ENCODE measurements at places on chromosomes 7 and 10.

DNA sequence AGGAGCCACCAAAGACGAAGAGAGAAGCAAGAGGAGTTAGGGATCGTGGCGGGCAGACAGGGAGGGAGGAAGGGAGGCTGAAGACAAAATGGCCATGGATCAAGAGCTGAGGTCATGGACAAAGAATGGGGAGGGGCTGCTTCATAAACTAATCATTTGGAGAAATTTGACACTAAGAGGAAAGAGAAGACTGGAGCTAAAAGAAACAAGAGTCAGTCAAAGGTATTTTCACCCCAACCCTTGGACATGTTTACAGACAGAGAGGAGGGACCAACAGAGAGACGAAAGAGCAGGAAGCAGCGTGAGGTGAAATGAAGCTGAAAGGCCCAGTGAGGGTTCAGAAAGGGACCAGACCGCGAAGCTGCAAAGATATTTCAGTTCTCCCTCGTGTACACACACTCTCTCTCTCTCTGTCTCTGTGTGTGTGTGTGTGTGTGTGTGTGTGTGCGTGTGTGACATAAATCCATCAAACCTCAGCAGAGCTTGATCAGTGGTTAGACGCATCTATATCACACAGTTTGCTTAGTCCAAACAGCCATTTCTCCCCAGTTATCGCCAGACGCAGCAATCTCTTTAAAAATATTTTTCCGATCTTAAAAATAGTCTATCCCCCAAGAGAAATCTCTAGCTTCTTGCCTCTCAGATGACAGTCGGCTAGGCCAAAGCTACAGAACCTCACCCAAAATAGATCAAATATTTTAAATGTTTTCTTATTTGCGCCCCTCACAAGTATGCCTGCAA lies 12.5 kb upstream of the CALD1 start:
- DNase-seq, result no peak

DNA sequence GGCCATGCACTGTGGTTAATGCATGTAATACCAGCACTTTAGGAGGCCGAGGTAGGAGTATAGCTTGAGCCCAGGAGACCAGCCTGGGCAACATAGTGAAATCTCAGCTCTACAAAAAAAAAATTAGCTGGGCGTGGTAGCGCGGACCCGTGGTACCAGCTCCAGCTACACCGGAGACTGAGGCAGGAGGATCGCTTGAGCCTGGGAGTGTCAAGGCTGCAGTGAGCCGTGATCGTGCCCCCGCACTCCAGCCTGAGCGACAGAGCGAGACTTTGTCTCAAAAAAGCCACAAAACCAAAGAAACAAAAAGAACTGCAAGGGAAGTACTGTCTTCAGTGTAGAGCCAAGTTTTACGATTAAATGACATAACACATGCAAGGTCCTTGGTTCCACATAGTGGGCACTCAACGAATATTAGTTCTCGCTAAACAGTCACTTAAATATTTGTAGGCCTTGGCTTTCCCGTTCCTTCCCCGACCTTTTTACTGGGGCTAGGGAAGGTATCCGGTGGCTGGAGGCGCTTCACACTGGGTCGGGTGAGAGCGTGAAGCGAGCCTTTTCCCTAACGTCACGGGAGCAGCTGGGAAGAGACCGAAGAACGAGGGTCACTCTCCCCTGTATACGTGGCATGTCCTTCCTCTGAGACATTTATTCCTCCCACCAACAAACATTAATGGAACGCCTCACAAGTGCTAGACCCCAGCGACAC lies 993 bp upstream of the SND1 start:
- peak; percentile 31 for DNase-seq

DNA sequence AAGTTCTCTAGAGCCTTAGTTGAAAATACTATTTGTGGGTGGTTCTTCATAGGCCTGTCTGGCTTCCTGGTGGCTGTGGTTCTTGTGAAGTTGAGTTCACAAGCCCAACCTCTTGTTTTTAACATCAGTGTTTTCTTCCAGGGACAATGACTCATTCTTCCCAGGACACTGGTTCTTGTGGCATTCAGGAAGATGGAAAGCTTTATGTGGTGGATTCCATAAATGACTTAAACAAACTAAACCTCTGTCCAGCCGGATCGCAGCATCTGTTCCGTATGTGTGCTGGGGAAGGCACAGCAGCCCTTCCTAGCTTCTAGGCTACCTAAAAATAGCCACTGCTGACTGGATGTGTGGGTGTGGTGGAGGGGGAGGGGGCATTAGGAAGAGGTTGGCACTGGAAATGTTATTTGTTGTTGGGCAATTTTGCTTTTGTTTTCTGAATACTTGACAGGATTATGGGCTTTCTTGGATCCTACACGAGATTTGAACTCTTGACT lies 3.9 kb downstream of the LSMEM1 start:
- DNase-seq, result no peak

DNA sequence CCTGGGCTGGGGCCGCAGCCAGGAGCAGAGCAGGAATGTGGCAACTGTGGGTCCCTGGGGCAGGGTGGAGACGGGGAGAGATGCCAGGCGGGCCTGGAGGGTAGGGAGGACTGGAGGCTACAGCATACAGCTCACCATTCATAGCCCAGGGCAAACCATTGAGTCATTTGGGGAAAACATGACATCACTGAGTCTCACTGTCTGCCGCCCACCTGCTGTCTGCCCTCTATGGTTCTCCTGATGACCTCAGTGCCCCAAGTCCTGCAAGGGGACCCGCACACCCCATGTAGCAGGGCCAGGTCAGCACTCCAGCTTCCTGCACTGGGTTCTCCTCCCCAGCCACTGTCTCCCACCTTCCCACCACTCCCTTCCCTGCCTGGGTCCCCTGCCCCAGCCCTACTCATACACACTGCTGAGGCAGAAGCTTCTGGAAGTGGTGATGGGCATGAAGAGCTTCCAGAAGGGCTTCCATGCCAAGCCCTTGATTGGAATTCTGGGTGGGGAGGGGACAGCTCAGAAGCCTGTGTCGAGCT lies 10.4 kb downstream of the CHST3 start:
- peak; percentile 76 for DNase-seq

DNA sequence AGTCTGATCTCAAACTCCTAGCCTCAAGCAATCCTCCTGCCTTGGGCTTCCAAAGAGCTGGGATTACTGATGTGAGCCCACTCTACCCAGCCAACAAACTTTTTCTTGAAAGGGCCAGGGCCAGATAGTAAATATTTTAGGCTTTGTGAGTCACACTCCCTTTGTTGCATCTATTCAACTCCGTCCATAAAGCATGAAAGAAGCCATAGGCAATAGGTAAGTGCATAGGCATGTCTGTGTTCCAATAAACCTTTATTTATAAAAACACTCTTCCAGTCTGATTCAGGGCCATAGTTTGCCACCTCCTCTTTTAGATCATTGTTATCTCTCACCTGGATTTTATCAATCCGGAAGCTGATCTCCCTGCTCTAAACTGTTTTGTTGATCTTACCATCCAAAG lies 105.6 kb upstream of the BMPER start:
- DNase-seq, result no peak

GRCh38 chr10:123997486-123998196 lies 95.8 kb downstream of the CHST15 start:
- DNase-seq, result no peak

DNA sequence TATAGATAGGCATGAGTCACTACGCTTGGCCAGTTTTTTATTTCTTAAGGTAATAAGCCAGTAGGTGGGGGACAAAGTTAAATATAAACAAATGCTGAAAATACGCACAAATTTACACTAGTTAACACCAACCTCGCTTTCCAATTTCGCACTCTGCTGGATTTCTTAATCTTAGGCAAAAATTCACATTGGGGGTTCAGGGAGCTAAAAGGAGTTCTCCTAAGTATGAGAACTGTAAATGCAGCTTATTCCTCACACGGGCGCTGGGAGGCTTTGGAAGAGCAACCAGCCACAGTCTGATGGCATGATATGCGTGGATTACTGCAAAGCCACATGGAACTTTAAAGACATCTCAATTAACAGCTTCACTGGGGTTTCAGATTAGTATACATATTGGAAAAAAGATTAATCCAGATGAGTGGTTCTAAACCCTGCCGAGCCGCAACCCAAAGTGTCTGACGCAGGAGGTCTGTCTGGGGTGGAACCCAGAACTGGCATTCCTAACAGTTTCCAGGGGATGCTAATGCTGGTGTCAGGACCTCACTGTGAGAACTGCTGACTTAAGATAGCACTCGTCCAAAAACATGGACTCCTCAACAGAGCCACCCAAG lies 16.2 kb downstream of the TNS3 start:
- no peak for DNase-seq

- DNase-seq, result no peak
These were observed 284.2 kb upstream of the ZMIZ1 start for GRCh38 chr10:78784546-78784945.

GRCh38 chr10:3118641-3119091 lies 51.3 kb downstream of the PFKP start:
- no peak for DNase-seq

GRCh38 chr7:13770305-13770704 lies 219.2 kb downstream of the ETV1 start:
- DNase-seq, result no peak

DNA sequence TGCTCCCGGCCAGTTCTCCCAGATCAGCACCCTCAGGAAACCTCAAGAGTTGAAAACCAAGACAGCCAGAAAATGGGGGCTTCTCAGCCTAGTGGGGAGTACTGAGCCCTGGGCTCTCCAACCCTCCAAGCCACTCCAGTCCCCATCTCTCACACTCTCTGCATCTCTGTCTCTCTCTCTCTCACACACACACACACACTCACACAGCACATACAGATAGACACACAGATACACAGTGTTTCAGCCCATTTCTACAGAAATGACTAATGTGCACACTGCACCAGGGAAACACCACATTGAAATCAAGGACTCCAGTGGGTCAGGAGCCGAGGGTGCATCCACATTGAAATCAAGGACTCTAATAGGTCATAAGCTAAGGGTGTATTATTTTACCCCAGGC lies 107.5 kb downstream of the MKI67 start:
- DNase-seq, result no peak

GRCh38 chr7:116579322-116579721 lies 54.5 kb downstream of the CAV1 start:
- no peak for DNase-seq

DNA sequence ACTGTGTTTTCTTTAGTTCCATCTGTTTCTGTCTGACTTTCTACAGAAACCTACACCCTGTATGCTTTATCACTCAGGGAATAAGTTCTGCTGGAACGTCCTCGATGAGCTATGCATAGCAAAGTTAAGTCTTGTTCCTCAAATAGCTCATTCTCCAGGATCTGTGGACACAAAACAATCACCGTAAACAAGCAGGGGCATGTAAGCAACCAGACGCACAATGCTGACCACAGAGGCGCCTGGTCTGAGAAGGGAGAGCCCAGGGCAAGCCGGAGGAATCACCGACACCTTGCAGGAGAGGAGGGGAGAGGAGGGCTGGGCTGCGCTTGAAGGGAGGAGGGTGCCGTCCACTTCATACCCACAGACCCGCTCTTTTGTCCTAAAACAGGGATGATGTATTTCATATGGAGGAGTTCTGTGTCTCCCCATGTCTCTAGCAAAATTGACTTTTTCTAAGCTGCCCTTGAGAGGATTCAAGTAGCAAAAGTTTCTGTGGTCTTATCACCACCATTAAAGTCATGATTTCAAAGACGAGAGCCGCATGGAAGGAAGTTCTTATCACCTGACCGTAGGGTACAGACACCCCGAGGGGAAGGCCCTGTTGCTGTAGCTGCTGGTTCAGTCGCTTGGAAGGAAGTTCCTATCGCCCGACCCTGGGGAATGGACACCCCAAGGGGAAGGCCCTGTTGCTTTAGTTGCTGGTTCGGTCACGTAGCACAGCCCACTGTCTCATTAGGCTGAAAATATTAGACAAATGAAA lies 14.3 kb downstream of the CALML3 start:
- DNase-seq, result no peak

DNA sequence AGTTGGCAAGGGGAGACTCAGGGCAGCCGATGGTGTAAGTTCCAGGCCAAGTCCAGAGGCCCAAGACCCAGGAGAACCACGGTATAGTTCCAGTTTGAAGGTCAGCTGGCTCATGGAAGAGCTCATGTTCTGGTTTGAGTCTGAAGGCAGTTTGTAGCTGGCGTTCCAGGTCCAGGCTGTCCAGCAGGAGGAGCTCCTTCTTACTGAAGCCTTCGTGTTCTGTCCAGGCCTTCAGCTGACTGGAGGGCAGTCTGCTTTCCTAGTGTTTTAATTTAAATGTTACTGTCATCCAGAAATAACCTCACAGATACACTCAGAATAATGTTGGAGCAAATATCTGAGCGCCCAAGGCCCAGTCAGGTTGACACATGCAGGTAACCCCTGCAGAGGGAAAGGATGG lies 4.2 kb downstream of the SUN1 start:
- no peak for DNase-seq

DNA sequence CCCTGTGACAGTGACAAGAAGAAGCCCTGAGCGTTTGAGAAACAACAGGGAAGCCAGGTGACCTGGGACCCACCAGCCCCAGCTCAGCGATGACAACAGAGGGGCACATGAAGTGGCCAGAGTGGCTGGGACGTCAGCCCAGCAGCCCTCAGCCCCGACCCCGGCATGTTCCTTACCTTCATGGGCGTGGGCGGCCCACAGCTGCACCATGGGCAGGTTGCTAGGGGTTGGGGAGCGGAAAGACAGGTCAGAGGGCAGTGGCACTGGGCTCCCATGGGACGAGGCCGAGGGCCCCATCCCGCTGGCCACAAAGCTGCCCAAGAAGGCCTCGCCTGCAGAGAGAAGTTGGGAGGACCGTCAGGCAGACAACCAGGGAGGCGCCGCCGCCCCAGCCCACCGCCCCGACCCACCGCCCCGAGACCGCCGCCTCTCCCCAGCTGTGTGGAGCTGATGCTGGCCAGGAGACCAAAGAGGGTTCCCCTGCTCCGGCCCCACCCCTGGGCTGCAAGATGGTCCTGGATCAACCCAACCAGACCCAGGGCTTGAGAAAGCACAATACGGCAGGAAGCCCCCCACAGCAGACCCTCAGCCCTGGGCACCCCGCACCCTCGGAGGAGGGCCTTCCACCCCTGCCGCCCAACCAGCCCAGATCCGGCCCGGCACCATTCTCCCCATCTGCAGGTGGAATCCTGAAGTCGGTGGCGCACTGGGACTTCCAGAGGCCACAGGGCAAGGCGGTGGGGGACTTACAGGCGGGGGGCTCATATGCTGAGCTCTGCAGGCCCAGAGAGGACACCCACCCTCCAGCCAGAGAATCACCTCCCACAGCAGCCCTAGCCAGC lies 29.1 kb downstream of the TNRC18 start:
- DNase-seq, result no peak

DNA sequence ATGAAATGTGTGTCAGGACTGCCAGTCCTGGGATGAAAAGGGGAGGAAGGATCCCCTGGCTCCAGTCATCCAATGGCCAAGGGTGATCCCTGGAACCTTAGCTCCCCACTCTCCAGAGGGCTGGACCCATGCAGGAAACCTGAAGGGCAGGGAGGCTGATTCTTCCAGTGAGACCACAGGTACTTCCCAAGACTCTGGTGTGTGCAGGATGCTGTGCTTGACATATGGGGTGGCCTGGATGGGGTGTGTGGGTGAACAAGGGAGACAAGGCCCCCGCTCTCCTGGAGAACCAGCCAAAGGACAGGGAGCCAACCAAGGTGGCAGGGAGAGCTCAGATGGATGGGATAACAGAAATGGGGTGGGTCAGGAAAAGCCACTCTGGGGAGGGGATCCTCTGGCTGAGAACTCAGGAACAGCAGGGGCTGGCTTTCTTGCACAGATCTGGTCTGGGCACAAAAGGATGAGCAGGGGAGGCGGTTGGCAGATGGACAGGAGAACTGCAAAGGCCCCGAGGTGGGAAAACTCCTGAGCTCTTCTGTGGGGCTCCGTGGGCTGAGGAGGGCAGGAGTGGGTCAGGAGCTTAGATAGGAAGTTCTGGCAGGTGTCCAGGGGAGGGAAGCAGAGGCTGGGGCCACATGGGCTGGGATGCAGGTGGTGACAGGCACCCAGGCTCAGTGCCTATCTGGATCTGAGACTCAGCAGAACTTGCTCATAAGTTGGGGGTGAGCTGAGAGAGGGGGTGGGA lies 100.6 kb downstream of the ARHGAP22 start:
- DNase-seq, result no peak

- DNase-seq, result no peak
These were observed 1217.6 kb upstream of the LRRN3 start for GRCh38 chr7:109873296-109873695.
